ENCODE measurements at places on chromosomes 6 and 20.

DNA sequence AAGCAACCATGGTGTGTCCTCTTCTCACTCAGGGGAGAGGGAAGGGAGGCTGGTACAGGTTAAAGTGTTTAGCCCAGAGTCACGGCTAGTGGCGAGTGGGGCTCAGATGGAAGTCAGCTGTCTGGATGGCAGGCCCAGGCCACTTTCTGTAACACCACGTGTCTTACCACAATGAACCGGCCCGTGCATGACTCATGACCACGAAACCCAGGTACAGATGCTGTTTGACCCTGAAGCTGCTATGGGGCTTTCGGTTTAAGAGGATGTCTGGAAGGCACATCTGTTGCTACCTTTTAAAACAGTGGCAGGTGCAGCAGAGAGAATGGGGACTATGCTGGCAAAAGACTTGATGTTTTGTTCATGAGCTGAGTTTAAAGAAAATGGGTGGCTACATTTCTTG, 36.5 kb upstream of the MPC1 start:
- DNase-seq = no peak

DNA sequence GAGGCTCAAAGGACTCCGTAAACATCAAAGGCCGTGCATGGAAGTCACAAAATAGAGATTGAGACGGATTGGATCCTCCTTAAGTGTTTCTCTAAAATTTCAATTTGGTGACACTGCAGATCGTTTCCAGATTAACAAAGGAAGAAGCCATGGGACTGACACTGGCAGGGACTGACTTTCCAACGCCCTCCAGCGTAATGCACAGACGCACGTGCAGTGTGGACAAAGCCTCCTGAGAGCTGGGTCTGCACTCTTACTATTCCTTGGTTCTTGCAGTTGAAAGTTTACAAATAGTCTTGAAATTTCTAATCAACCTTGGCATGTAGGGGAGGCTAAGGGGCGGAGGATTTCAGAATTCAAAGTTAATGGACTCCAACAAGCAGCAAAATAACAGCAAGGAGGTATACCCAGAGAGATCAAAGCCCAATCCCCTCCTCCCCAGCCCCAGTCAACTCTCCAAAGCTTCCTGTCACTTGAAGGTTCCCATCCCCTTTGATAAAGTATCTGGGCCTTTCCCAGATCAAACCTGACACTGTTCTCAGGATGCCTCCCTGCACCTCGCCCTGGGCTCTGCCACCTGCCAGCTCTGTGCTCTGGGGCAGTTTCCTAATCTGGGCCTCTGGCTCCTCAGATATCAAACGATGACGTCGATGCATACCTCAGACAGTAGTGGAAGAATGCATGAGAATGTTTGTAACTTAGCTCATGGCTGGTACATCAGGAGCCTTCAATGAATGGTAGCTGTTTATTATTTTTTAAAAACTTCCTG, 106.5 kb upstream of the TRAF3IP2 start:
- peak; percentile 55 for DNase-seq

DNA sequence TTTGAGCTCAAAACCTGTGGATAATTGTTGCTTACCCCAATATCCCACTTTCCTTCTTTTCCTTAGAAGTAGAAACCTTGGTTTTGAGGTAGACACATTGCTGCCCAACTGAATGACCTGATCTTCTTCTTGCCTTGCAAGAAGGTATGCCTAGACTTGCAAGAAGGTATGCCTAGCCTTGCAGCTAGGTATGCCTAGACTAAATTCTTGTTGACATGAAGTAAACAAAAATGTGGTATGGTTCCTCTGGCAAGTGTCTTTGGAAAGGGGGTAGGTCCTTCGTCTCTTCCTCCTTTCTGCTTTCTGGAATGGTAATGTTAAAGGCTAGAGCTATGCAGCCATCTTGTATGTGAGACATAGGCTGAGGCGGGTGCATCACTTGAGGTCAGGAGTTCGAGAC, 129.2 kb downstream of the GMPR start:
- no peak for DNase-seq

DNA sequence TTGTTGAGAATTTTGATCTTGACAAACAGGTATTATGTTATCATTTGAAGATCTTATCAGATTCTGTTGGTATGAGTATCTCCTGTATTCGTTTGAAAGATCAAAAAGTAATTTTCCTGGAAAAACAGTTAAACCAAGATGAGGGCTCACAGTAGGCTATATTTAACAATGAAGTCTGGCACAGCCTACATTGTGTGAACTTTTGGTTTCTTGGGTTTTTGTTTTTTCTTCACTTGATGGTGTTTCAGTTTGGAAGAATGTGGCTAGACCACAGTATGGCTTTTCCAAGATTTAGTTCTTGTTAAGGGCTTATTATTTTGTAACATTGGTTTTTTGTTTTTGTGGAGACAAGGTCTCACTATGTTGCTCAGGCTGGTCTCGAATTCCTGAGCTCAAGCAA, 306.4 kb downstream of the CDKAL1 start:
- DNase-seq = no peak

DNA sequence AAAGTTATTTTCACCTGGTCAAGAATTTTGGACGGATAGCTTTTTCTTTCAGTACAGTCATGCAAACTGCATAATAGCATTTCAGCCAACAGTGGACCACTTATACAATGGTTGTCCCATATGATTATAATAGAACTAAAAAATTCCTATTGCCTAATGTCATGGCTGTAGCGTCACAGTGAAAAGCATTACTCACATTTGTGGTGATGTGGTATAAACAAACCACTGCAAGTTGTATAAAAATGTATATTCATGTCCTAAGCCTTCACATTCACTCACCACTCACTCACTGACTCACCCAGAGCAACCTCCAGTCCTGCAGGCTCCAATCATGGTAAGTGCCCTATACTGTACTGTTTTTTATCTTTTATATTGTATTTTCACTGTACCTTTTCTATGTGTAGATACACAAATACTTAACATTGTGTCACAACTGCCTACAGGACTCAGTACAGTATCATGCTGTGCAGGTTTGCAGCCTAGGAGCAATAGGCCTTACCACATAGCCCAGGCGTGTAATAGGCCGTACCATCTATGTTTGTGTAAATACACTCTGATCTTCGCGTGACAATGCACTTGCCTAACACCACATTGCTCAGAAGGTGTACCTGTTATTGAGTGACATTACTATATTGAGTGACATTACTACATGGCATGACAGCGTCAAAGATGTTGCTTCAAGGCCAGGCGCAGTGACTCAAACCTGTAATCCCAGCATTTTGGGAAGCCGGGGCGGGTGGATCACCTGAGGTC, 17.9 kb downstream of the ABHD12 start:
- DNase-seq = no peak

- no peak for DNase-seq
Measured at GRCh38 chr6:143348531-143348930, 102.0 kb downstream of the ADAT2 start.

DNA sequence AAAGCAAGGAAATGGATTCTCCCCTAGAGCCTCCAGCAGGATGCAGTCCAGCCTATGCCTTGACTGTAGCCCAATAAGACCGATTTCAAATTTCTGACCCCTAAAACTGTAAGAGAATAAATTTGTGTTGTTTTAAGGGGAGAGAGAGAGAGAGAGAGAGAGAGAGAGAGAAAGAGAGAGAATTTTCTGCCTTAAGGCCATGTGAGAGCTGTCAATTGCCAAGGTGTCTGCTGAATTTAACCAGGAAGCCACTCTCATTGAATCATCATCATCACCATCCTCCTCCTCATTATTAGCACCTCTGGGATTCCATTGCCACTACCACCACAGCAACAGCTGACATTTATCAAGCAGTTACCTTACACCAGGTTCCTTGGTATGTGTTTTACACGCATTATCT, 27.8 kb upstream of the TNFRSF21 start:
- DNase-seq = no peak

DNA sequence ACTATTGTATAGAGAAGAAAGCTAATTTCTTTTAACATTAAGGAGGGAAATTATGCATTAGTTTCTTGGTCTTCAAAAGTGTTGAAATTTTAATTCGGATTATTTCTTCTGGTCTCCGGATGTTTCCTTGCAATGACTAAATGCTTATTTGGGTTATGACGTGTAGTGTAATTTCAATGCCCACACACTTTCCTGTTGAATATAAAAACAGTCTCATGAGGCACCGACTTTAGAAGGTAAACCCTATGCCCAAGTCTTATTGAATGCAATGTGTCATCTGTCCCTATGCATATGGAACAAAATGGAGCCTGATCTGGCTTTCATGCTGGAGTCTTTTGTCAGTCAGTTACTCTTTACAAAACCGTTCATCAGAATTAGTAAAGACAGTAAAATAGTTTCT, 17.7 kb downstream of the GJA1 start:
- no peak for DNase-seq

- no peak for DNase-seq
Measured at GRCh38 chr6:69664551-69664950, 132.3 kb downstream of the LMBRD1 start.

DNA sequence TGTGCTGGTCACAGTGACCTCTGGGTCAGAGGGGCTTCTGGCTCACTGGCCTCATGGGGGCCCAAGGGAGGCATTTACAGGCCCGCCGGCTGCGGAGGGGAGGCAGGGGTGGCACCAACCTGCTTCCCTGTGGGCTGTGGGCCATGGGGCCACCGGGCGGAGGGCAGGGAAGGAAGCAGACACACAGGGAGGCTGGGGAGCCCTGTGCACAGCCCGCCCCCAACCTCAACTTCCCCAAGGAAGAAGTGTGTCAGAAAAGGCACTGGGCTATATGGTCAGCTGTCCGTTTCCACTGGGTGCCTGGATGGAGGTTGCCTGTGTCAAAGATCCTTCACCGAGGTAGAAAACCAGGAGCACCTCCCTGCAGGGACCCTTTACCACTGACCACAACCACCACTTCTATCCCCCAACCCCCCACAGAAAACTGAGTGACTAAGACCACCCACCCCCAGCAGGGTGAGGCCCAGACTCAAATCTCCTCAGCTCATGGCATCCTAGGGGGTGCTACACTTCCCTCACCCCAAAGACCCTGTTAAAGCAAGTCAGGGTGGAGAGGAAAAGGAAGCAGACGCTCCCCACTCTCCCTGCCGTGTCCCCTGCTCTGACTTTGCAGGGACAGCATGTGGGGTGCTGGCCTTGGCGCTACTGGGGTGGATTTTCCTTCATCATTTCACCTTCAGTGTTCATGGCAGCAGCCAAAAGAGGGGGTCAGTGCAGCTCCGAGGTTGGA, 5.6 kb downstream of the CST3 start:
- no peak for DNase-seq

DNA sequence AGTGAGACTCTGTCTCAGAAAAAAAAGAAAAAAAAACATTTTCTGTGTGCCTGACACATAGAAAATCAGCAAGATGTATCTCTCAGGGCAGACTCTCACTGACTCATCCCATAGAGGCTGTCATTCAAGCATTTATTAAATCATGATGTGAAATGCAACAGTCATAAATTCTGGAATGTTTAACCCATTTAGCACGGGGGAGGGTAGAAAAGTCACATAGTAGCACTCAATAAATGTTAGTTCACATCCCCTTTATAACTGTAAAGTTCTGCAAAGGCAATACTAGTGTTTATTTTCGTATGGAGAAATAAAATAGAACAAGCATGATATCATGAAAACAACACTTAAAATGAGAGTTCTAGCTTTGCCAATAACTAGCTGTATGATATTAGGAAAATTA, 15.5 kb upstream of the CARMIL1 start:
- DNase-seq = no peak

- DNase-seq = no peak
Measured at GRCh38 chr6:18214003-18214402, 50.3 kb downstream of the DEK start.

DNA sequence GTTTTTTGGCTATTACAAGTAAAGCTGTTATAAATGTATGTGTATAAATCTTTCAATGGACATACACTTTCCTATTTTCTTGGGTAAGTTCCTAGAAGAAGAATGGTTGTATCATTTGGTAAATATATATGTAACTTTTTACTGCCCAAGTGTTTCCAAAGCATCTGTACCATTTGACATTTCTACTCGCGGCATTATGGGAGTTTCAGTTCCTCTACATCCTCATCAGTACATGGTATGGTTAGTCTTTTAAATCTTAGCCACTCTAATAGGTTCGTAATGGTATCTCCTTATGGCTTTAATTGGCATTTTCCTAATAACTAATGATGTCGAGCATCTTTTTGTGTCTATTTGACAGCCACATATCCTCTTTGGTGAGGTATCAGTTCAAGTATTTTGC, 12.9 kb downstream of the SNPH start:
- no peak for DNase-seq

DNA sequence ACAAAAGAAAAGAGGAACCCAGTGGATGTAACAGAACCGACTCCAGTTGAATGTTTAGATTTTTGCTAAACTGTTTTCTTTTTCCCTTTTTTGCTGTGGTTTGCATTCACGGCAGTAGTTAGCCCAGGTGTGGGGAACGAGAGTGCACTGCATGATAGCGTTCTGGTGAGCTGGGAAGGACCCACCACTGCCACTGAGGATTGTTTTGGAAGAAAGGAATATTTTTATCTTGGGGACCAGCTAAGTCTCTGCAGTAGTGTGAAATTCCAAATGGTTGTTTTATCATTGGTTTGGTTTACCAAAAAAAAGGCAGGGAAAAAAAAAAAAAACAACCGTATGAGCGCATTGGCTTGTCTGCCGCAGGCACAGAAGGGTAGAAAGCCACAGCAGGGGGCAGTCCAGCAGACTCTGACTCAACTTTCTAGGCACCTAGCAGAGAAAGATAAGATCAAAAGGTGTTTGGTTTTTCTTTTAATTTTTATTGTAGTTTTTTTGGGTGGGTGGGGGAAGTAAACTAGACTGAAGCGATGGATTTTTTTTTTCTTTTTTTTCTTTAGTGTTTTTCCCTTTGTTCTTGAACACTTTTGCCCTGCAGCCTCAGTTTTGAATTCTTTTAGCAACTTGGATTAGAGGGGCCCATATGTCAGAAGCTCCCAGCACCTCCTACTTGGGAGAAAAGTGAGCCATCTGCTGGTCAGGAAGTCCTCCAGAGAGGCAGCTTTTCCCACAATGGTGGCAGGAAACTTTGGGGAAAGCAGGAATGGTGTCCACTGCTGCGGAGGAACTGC, 13.5 kb upstream of the RAB5IF start:
- no peak for DNase-seq

- DNase-seq = no peak
Measured at GRCh38 chr6:43310134-43310533, 1.5 kb upstream of the CRIP3 start.

GRCh38 chr20:50038574-50038991, 55.8 kb downstream of the SNAI1 start:
- no peak for DNase-seq

DNA sequence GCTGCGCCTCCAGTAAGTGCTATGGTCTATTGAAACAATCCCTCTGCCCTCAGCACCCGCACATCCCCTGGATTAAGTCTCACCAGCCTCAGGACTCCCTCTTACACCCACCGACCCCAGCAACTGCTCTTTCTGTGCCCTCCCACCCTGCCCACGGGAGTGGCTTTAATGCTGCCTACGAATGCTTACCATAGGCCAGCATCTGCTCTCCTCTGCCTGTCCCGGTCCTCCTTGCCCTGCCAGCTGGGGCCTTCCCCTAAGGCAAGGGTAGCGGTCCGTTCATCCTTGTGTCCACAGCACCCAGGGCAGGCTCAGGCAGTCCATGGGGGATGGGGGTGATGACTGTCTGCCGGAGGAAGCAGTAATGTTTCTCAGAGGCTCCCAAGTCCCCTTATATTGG, 4.1 kb downstream of the EBF4 start:
- no peak for DNase-seq
